ENCODE measurements at places on chromosomes 2 and 18.
A peak's percentile ranks its signal among the peaks of the same experiment; 100 is the strongest.

DNA sequence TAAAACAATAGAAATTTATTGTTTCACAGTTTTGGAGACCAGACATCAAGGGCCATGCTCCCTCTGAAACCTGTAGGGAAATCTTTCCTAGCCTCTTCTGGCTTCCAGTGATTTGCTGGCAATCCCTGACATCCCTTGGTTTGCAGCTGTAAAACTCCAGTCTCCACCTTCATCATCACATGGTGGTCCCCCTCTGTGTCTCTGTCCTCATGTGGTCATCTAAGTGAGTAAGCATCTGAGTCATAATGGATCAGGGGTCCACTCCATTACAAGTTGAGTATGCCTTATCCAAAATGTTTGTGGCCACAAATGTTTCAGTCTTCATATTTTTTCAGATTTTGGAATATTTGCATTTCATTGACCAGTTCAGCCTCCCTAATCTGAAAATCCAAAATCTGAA lies 5.6 kb upstream of the SGPP2 start:
- no peak for DNase-seq

DNA sequence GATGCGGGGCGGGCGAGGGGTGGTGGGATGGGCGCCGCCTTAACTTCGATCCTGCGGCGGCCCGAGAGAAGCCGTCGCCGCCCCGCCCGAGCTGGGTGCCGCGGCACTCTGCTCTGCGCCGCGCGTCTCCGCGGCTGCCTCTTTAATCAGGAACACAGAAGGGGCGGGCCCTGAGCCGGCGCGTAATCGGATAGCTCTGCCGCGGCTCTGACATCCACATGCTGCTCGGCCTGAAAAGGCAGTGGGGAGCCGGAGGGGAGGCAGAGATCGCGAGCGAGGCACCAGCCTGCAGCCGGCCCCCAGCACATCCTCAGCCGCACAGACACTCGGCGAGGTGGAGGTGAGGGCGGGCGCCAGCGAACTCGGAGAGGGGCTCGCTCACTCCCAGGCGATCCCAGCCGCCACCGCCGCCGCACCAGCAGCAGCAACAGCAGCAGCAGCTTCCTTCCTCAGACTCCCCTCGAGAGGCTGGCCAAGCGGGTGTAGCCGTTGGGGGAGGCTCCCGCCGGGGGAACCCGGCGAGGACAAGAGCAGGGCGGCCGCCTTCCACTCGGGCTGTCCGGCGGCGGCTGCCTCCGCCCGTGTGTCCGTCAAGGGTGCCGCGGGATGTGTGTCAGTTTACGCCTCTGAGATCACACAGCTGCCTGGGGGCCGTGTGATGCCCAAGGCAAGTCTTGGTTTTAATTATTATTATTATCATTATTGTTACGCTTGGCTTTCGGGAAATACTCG lies at the start of gene NRP2:
TSS of gene NRP2 (plus strand) at position 263 of the 732 bp plus-strand sequence. CDS start 790 bp downstream, outside the sequence.
- peak; percentile 80 for DNase-seq

DNA sequence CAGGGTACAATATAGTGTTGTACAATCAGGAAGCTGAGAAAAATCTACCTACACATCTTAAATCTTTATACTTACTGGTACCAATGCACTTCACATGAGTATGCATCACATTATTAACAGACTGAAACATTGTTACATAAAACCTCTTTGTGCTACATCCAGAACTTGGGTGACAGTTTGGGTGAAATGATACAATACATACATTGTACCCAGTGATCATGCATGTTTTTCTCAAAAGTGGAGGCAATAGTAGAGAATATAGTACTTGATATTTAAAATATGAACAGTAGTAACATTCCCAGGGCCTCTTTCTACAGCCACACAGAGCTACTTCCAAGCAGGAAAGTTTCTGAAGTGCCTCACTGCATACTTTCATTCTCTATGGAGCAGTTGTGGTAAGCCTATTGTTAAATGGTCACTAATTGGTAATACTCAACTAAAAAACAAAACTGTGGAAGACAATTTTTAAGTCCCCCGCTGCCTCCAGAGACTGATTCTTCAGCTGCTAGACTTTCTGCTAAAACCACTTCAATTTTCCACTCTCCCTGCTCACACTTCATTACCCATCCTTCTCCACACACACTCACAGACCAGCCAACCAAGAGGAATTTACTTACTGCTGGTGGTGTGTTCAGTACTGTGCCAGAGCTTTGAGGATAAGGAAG lies 22.9 kb upstream of the GRB14 start:
- no peak for DNase-seq

DNA sequence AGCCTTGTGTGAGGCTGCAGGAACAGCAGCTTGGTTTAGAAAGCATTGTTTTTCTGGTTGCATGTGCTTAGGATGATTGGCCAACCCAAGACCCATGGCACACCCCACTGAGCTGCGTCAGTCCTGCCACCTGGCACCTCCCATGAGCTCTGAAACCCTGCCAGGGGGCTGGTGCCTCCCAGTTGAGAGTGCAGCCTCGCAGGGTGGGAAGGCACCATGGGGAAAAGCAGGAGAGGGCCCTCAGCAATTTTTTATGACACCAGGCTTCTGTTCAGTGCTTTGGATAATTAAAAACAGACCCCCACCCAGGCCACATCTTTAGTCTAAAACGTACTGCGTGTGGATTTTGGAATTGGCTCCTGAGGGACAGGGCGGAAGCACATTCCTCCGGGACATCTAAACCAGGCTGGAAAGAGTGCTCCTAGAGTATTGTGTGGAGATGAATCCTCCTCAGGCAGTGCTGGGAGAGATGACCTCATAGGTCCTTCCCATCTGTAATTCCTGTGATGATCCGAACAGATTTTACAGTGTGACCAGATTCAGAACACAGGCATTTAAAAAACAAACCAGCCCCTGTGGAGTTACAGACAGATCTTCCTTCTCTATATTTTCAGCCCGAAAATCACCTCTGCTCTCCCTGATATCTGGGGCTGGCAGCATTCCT lies 438.3 kb downstream of the ZNF521 start:
- DNase-seq = no peak

- no peak for DNase-seq
Measured at GRCh38 chr2:70069049-70069448, 18.2 kb upstream of the PCBP1 start.

DNA sequence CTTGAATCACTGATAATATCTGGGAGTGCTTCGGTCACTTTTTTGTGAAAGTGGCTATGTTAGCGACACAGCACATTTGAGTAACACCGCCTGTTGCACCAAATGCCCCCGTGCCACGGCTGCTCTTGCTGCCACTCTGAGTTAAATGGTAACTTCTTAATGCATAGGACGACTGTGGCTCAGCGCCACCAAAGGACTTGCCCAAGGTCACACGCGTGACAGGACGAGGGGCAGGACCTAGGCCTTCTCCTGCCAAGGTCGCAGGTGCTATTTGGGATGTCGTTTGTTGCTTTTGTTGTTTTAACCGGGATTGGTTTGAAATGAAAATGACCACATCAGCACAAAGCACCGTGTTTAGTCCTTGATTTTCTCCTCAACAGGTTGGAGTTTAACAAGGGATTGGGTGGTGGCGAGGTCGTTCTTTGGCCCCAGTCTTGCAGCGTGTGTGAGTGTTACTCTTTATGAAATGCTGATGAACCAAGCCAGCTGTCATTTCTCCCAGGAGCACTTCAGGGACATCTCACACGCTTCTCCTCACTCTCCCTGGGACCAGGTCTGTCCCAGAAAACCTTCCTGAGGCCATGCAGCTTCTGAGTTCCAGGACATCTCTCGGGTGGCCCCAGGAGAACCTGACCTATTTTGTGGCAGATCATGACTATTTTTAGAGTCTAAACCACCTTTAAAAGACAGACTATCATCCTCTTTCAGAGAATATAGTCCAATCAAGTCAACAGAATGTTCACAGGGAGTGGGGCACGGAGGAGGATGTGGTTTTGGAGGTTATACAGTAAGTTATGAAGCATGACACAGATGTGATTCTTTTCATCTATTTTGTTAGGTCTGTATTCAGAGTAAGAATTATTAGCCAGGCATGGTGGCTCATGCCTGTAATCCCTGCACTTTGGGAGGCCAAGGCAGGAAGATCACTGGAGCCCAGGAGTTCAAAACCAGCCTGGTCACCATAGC lies 49.9 kb downstream of the MTCL1 start:
- DNase-seq = peak; percentile 68

GRCh38 chr2:112026509-112026908 lies 28.6 kb upstream of the TMEM87B start:
- no peak for DNase-seq

GRCh38 chr2:99915108-99915675 lies 227.2 kb downstream of the AFF3 start:
- DNase-seq = no peak

GRCh38 chr2:16048466-16048865 lies 108.1 kb downstream of the MYCN start:
- no peak for DNase-seq

DNA sequence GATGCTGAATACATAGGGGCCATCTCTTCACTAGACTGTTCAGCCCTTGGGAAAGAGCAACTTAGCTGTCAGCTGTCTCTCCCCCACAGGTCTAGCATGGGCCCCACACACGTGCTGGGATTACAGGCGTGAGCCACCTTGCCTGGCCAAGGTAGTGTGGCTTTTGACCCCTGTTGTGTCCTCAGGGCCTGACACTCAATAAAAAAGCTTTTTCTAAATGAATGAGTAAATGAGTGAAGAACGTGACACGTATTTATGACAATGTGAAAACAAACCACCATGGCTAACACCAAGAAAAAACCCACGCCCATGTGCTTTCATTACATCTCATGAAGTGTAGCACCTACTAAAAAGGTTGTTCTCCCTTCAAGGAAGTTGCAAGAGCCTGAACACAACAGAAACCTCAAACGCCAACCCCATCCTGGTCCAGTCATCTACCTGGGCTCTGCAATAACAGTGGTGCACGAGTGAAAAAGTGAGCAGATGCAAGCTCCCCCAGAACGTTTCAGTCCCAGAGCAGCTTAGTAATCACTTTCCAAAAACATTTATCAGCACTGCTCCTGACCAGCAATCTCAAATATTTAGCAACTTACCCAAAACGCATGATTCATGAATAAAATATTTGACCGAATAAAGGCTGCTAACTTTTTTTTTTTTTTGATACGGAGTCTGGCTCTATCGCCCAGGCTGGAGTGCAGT lies 3.4 kb downstream of the WDFY1 start:
- peak; percentile 77 for DNase-seq

GRCh38 chr2:9332136-9332852 lies 91.0 kb downstream of the ITGB1BP1 start:
- no peak for DNase-seq

DNA sequence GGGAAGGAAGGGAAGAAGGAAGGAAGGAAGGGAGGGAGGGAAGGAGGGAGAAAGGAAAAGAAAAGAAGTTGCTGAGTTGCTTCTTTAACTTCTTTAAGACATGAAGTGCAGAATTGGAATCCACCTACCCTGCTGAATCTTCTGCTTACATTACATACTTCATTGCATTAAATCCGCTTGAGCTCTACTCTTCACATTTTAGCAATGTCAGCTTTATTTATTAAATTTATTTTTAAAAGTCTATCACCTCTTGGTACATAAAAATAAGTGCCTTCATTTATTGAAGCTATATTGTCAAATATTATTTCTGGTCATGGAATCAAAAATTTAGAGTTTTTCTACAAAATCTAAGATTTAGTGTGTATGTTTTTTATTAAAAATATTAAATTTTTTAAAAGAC lies 284.6 kb downstream of the CCDC102B start:
- no peak for DNase-seq

DNA sequence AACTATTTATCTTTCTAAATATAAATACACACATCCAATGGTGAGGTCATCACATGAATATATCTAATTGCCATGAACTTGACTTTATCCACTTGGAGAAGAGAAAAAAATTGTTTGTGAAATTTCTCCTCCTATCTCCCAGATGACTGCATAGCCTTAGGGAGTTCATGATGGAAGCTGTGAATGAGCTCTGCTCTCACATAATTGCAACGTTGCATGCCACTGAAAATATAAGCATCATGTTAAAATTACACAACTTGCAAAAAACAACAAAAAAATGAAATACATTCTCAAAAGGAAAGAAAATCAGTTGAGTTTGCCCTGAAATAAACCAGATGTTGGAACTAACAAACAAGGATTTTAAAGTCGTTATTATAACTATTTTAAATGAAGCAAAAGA lies 50.6 kb upstream of the OSR1 start:
- DNase-seq = no peak

DNA sequence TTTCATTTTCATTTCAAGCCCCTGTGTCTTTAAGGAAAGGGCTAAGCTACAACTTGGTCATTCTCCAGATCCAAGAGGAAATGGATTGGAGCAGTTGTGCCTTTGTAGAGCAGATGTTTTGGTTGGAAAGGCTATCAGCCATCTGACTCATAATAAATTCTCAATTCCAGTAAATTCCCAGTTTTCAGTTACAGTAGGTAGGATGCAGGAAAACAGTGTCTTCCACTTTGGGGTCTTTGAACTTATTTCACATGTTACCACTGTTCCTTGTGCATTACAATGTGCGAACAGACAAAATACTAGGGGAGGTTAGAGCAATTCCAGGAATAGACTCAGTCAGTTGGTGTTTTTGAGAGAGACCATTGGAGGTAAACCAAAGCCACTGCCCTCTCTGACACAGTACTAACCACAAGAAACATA lies 211.9 kb downstream of the BABAM2 start:
- DNase-seq = peak; percentile 48

All from hepatic stellate cell (primary cell).